Aorta (tissue), 5 donors: ENCODE measurements at places on chromosomes 11 and 22. TPM values are rescaled to one million over a fixed set of nuclear protein-coding genes. Genes with fewer than 3 reads are reported as not detected.

GRCh38 chr11:133636711-133637355 is 104.5 kb upstream of the OPCML start:
- no peaks in the 10 kb centered on the region for H3K4me1 ChIP-seq
- DNase-seq = no peak
- H3K27ac ChIP-seq = no peak overlapping the region
- H3K4me3 ChIP-seq = no peak overlapping the region
- H3K36me3 ChIP-seq = no peaks in the 10 kb centered on the region
- no peaks in the 10 kb centered on the region for H3K27me3 ChIP-seq

TIGD3 gene
- 0.88 TPM for polyA plus RNA-seq

DNA sequence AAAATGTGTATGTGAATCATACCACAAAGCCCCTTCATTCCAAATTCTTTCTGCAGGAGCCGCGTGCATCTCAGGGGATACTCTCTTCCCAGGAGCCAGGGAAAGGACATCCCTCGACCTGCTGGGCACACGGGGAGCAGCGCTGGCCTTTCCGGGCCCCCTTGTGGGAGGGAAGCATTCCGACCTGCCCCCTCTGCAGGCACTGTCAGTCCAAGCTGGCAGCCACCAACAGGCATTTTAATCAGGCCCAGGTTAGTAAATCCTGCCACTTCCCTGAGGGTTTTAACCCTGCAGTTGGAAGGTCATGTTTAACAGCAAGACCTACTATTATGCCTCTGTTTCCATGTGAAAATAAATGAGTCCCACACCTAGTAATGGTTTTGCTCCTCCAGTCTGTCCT is 391.5 kb downstream of the SHANK2 start:
- H3K4me3 ChIP-seq = no peak overlapping the region
- no peaks in the 10 kb centered on the region for H3K36me3 ChIP-seq
- no peak for DNase-seq
- H3K27me3 ChIP-seq = no peaks in the 10 kb centered on the region

DNA sequence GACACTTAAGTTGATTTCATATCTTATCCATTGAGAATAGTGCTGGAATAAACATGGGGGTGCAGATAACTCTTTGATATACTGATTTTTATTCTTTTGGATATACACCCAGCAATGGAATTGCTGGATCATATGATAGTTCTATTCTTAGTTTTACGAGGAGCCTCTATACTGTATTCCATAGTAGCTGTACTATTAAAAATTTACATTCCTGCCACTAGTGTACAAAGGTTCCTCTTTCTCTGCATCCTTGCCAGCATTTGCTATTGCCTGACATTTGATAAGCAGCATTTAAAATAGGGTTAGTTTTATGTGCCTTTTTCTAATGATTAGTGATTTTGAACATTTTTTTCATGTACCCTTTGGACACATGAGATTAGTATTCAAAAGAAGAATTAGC is 554.2 kb downstream of the JRKL start:
- no peaks in the 10 kb centered on the region for H3K36me3 ChIP-seq
- no peak overlapping the region for H3K27ac ChIP-seq
- H3K4me1 ChIP-seq = no peaks in the 10 kb centered on the region
- DNase-seq = no peak
- H3K27me3 ChIP-seq = no peaks in the 10 kb centered on the region

KDM2A gene
- polyA plus RNA-seq = 26.5 TPM

GRCh38 chr11:81959341-81959740 is 774.3 kb downstream of the FAM181B start:
- no peak for DNase-seq
- no peaks in the 10 kb centered on the region for H3K36me3 ChIP-seq
- no peak overlapping the region for H3K27ac ChIP-seq
- no peaks in the 10 kb centered on the region for H3K27me3 ChIP-seq
- no peak overlapping the region for H3K4me3 ChIP-seq
- H3K4me1 ChIP-seq = no peaks in the 10 kb centered on the region

GRCh38 chr11:117183724-117184349 is 5.3 kb downstream of the SIDT2 start:
- no peak overlapping the region for H3K27ac ChIP-seq
- peak; percentile 51 for DNase-seq
- no peak overlapping the region for H3K4me3 ChIP-seq
- no peaks in the 10 kb centered on the region for H3K36me3 ChIP-seq
- H3K27me3 ChIP-seq = no peaks in the 10 kb centered on the region
- H3K4me1 ChIP-seq = peaks cover 3% of the 10 kb centered on the region

- no peak overlapping the region for H3K27ac ChIP-seq
- H3K4me3 ChIP-seq = no peak overlapping the region
- H3K4me1 ChIP-seq = no peaks in the 10 kb centered on the region
- no peak for DNase-seq
- H3K36me3 ChIP-seq = no peaks in the 10 kb centered on the region
- H3K27me3 ChIP-seq = no peaks in the 10 kb centered on the region
These were observed 163.7 kb downstream of the LARGE1 start for GRCh38 chr22:33756508-33756949.

- H3K4me1 ChIP-seq = no peaks in the 10 kb centered on the region
- no peaks in the 10 kb centered on the region for H3K36me3 ChIP-seq
- no peaks in the 10 kb centered on the region for H3K27me3 ChIP-seq
- no peak overlapping the region for H3K4me3 ChIP-seq
- no peak overlapping the region for H3K27ac ChIP-seq
- no peak for DNase-seq
These were observed 106.2 kb upstream of the TBCEL start for GRCh38 chr11:120917559-120918239.

DNA sequence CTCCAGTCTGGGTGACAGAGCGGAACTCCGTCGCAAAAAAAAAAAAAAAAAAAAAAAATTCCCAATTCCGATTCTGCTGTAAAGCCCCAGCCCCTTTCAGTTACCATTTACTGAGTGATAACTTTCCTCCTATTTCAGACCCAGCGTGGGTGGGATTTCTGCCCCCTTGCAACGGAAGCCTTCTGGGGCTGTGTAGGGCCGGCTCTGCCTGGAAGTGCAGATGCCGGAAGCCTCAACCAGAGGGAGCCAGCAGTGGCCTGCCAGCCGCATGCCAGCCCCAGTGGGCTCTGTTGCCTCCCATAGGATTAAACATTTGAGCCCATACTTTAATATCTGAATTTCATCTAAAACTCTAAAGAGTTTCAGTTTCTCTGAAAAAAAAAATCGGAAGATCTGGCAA is 60.0 kb upstream of the NUP50 start:
- H3K4me3 ChIP-seq = no peak overlapping the region
- no peaks in the 10 kb centered on the region for H3K4me1 ChIP-seq
- no peak for DNase-seq
- no peaks in the 10 kb centered on the region for H3K27me3 ChIP-seq
- no peaks in the 10 kb centered on the region for H3K36me3 ChIP-seq

- no peak for DNase-seq
- peaks cover 9% of the 10 kb centered on the region for H3K36me3 ChIP-seq
- H3K4me3 ChIP-seq = no peak overlapping the region
- no peaks in the 10 kb centered on the region for H3K27me3 ChIP-seq
These were observed 72.9 kb upstream of the YWHAH start for GRCh38 chr22:31871480-31871879.

- no peaks in the 10 kb centered on the region for H3K36me3 ChIP-seq
- no peak overlapping the region for H3K4me3 ChIP-seq
- H3K27me3 ChIP-seq = no peaks in the 10 kb centered on the region
- H3K4me1 ChIP-seq = no peaks in the 10 kb centered on the region
- H3K27ac ChIP-seq = no peak overlapping the region
These were observed 1169.3 kb downstream of the LRRC4C start for GRCh38 chr11:40290171-40290631.

- H3K4me1 ChIP-seq = no peaks in the 10 kb centered on the region
- no peak overlapping the region for H3K4me3 ChIP-seq
These were observed 6.0 kb upstream of the DERL3 start for GRCh38 chr22:23844739-23845202.

DNA sequence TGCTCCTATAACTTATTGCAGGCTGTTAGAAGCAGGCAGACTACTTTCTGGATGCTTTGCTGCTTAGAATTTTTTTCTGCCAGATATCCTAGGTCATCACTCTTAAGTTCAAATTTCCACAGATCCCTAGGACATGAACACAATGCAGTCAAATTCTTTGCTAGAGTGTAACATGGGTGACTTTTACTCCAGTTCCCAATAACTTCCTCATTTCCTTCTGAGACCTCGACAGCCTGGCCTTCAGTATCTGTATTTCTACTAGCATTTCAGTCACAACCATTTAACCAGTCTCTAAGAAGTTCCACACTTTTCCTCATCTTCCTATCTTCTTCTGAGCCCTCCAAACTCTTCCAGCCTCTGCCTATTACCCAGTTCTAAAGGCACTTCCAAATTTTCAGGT is 60.4 kb upstream of the ZBED5 start:
- DNase-seq = no peak
- no peak overlapping the region for H3K4me3 ChIP-seq
- no peaks in the 10 kb centered on the region for H3K27me3 ChIP-seq
- no peaks in the 10 kb centered on the region for H3K36me3 ChIP-seq
- H3K4me1 ChIP-seq = no peaks in the 10 kb centered on the region
- H3K27ac ChIP-seq = no peak overlapping the region

- no peak overlapping the region for H3K27ac ChIP-seq
- no peak for DNase-seq
- no peaks in the 10 kb centered on the region for H3K4me1 ChIP-seq
- no peaks in the 10 kb centered on the region for H3K27me3 ChIP-seq
- H3K4me3 ChIP-seq = peak overlapping the region; percentile 42
- H3K36me3 ChIP-seq = no peaks in the 10 kb centered on the region
These were observed 7.5 kb downstream of the TSPAN4 start for GRCh38 chr11:849951-850774.

GRCh38 chr22:17201285-17201945 is 17.8 kb downstream of the ADA2 start:
- H3K27ac ChIP-seq = no peak overlapping the region
- DNase-seq = no peak
- H3K4me3 ChIP-seq = no peak overlapping the region
- H3K36me3 ChIP-seq = no peaks in the 10 kb centered on the region
- H3K27me3 ChIP-seq = no peaks in the 10 kb centered on the region

- H3K27me3 ChIP-seq = no peaks in the 10 kb centered on the region
- H3K4me1 ChIP-seq = peaks cover 9% of the 10 kb centered on the region
- peak overlapping the region; percentile 72 for H3K27ac ChIP-seq
These were observed 27.0 kb upstream of the MICAL2 start for GRCh38 chr11:12083380-12083779.

DNA sequence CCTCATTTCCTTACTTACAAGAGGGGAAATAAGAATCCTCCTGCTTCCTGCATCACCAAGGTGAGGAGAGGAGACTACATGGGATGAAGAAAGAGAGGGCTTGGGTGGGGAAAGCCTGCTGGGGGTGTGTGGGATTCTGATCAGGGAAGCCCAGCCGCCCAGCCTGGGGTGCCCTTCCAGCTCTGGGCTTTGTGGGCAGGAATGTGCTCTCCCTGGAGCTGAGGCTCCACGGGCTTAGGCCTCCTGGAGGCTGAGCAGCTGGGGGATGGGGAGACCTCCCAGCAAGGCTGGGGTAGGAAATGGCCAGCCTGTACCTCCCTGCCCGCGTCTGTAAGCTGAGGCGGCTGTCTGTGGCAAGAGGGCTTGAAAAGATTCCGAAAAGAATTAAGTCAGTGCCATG is 206.1 kb downstream of the GRIK4 start:
- no peak overlapping the region for H3K4me3 ChIP-seq
- no peaks in the 10 kb centered on the region for H3K36me3 ChIP-seq
- H3K27me3 ChIP-seq = no peaks in the 10 kb centered on the region
- H3K4me1 ChIP-seq = no peaks in the 10 kb centered on the region
- no peak for DNase-seq
- no peak overlapping the region for H3K27ac ChIP-seq

MUC2 gene
- 11.8 TPM for polyA plus RNA-seq

C11orf86 gene
- 54.8 TPM for polyA plus RNA-seq

DNA sequence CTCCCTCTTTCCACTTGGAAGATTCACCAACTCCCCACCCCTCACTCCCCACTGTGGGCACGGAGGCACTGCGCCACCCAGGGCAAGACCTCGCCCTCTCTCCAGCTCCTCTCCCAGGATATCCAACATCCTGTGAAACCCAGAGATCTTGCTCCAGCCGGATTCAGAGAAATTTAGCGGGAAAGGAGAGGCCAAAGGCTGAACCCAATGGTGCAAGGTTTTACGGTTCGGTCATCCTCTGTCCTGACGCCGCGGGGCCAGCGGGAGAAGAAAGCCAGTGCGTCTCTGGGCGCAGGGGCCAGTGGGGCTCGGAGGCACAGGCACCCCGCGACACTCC is 397 bp upstream of the CD44 start:
- peak overlapping the region; percentile 79 for H3K27ac ChIP-seq
- H3K27me3 ChIP-seq = no peaks in the 10 kb centered on the region
- H3K36me3 ChIP-seq = no peaks in the 10 kb centered on the region
- DNase-seq = no peak
- peak overlapping the region; percentile 73 for H3K4me3 ChIP-seq
- H3K4me1 ChIP-seq = no peaks in the 10 kb centered on the region

PYGM gene
- polyA plus RNA-seq = 12.5 TPM

DNA sequence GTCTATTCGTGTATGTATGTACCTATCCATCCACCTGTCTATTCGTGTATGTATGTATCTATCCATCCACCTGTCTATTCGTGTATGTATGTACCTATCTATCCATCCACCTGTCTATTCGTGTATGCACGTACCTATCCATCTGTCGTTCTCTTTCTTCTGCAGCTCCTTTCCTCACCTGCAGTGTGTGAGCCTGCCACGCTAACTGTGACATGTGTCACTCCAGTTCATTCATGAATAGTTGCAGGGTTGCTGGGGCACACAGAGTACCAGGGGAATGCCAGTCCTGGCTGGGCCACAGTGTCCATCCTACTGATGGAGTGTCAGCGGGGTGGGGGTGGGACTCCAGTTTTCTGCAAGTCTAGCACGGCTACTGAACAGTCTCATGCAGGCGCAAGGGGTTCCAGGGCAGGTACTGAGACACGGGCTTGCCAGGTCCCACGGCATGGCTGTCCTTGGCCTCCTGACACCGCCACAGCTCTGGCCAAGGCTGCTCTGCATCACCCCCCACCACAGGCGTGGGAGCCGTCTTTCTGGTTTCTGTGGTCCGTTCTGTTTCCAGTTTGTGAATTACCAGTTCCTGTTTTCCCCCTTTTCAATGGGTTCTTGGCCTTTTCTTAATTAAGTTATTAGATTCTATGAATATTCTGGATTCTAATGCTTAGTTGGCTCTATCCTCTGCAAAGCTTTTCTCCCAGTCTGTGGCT is 88.8 kb upstream of the CLDN5 start:
- H3K4me1 ChIP-seq = no peaks in the 10 kb centered on the region
- H3K27me3 ChIP-seq = no peaks in the 10 kb centered on the region
- no peak overlapping the region for H3K4me3 ChIP-seq
- H3K36me3 ChIP-seq = no peaks in the 10 kb centered on the region

DNA sequence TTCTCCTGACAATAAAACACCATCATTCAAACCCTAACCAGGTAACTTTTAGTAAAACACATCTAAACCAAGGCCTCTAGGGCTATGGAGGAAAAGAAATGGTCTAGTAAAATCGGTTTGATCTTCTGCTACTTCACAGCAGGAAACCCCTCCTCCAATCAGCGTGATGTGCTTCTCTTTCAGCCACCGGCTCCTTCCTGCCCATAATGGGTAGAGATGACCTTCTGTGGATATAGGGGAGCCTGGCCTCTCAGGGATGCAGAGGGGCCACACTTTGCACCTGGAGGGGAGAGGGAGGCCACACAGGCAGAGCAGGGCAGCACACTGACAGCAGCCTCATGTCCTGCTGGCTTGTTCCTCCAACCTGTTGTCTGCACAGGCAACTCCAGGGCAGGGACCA is 6.9 kb downstream of the EHD1 start:
- no peaks in the 10 kb centered on the region for H3K27me3 ChIP-seq
- peaks cover 2% of the 10 kb centered on the region for H3K4me1 ChIP-seq
- H3K4me3 ChIP-seq = no peak overlapping the region
- no peak for DNase-seq
- H3K36me3 ChIP-seq = peaks cover 7% of the 10 kb centered on the region

- no peaks in the 10 kb centered on the region for H3K4me1 ChIP-seq
- no peak overlapping the region for H3K27ac ChIP-seq
- no peak overlapping the region for H3K4me3 ChIP-seq
- no peak for DNase-seq
- no peaks in the 10 kb centered on the region for H3K27me3 ChIP-seq
These were observed 234.5 kb downstream of the METTL15 start for GRCh38 chr11:28342716-28343115.
